ENCODE measurements at places on chromosomes 13 and 19. TPM values are rescaled to one million over a fixed set of nuclear protein-coding genes. Genes with fewer than 3 reads are reported as not detected.

DNA sequence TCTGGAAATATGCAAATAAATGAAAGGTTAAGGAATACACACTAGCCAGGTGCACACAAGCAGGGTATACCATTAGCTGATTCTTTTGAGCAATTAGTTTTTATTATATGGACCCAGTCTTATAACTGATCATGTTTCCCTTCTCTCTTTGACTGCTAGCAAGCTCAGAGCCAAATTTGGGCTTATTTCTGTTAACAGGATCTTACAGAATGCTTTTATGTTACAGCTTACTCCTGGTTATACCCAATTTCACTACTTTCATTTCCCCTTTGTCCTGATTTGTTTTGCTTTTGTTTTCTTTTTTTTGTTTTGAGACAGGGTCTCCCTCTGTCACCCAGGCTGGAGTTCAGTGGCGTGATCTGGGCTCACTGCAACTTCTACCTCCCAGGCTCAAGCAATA lies 12.9 kb upstream of the TPT1 start:
- no peaks in the 10 kb centered on the region for H3K4me1 ChIP-seq
- no peak overlapping the region for H3K4me3 ChIP-seq
- H3K27ac ChIP-seq: no peak overlapping the region
- H3K36me3 ChIP-seq: peaks cover 3% of the 10 kb centered on the region

DNA sequence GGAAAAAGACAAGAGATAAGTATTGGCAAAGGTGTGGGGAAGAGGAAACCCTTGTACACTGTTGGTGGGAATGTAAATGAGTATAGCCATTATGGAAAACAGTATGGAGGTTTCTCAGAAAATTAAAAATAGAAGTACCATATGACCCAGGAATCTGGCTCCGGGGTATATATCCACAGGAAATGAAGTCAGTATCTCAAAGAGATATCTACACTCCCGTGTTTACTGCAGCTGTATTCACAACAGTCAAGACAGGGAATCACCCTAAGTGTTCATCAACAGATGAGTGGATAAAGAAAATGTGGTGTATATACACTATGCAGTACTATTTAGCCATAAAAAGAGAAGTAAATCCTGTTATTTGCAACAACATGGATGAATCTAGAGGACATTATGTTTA lies 13.5 kb downstream of the KCTD12 start:
- no peaks in the 10 kb centered on the region for H3K36me3 ChIP-seq
- no peak overlapping the region for H3K4me3 ChIP-seq
- H3K27ac ChIP-seq: no peak overlapping the region
- no peak for DNase-seq
- no peaks in the 10 kb centered on the region for H3K27me3 ChIP-seq

GRCh38 chr13:30391956-30392680 lies 30.2 kb upstream of the UBE2L5 start:
- no peaks in the 10 kb centered on the region for H3K27me3 ChIP-seq
- H3K4me1 ChIP-seq: peaks cover 26% of the 10 kb centered on the region
- DNase-seq: no peak
- no peak overlapping the region for H3K4me3 ChIP-seq

DNA sequence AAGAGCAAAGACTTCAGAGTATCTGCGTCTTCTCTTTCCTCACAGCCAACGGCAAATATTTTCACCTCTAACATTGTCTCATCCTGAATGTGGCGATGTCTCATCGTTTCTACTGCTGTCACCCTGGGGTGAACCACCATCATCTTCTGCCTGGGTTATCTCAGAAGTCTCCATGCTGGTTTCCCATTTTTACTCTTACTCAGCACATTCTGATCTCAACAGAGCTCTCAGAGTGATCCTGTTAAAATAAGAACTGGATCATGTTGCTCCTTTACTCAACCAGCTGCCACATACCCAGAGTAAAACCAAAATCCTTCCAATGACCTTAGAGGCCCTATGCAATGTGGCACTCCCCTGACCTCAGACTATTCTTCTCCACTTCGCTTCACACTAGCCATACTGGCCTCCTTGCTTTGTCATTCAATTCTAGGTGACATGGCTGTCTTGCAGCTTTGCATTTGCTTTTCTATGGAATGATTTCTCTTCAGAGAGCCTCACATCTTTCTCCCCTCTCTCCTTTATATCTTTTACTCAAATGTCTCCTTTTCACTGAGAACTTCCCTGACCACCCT lies 7.8 kb upstream of the OLFM4 start:
- no peaks in the 10 kb centered on the region for H3K27me3 ChIP-seq
- no peaks in the 10 kb centered on the region for H3K36me3 ChIP-seq
- H3K4me3 ChIP-seq: no peak overlapping the region
- no peaks in the 10 kb centered on the region for H3K4me1 ChIP-seq

- no peaks in the 10 kb centered on the region for H3K27me3 ChIP-seq
- H3K36me3 ChIP-seq: no peaks in the 10 kb centered on the region
- H3K4me1 ChIP-seq: no peaks in the 10 kb centered on the region
- H3K27ac ChIP-seq: no peak overlapping the region
- DNase-seq: no peak
- H3K4me3 ChIP-seq: no peak overlapping the region
These were observed 67.4 kb upstream of the CLDN10 start for GRCh38 chr13:95485045-95485517.

DNA sequence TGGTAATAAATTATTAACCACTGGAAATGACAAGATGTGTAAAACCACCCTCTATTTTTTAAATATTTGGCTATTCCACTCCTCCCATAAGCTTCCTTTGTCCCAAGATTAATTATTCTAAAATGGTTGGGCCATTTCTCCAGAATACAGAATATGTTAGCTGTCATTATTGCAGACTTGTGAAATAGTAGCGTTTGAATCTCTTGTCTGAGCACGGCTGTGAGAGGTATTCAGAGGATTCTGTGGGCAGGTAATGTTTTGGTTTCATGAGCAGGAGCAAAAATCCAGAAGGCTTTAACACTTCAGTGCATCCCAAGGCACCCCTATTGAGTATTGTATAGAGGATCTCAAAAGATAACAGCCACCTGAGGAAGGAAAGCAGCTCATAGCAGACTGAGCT lies 256.0 kb downstream of the UQCRFS1 start:
- no peaks in the 10 kb centered on the region for H3K27me3 ChIP-seq
- H3K36me3 ChIP-seq: no peaks in the 10 kb centered on the region
- H3K27ac ChIP-seq: no peak overlapping the region
- DNase-seq: no peak

- no peaks in the 10 kb centered on the region for H3K36me3 ChIP-seq
- H3K27ac ChIP-seq: no peak overlapping the region
- no peak for DNase-seq
- no peak overlapping the region for H3K4me3 ChIP-seq
- H3K27me3 ChIP-seq: no peaks in the 10 kb centered on the region
These were observed 317.4 kb downstream of the NALCN start for GRCh38 chr13:101098873-101099272.

- H3K36me3 ChIP-seq: no peaks in the 10 kb centered on the region
- no peak for DNase-seq
- H3K4me3 ChIP-seq: no peak overlapping the region
- H3K27ac ChIP-seq: no peak overlapping the region
- no peaks in the 10 kb centered on the region for H3K27me3 ChIP-seq
These were observed 706.7 kb downstream of the SLITRK5 start for GRCh38 chr13:88377852-88378251.

DNA sequence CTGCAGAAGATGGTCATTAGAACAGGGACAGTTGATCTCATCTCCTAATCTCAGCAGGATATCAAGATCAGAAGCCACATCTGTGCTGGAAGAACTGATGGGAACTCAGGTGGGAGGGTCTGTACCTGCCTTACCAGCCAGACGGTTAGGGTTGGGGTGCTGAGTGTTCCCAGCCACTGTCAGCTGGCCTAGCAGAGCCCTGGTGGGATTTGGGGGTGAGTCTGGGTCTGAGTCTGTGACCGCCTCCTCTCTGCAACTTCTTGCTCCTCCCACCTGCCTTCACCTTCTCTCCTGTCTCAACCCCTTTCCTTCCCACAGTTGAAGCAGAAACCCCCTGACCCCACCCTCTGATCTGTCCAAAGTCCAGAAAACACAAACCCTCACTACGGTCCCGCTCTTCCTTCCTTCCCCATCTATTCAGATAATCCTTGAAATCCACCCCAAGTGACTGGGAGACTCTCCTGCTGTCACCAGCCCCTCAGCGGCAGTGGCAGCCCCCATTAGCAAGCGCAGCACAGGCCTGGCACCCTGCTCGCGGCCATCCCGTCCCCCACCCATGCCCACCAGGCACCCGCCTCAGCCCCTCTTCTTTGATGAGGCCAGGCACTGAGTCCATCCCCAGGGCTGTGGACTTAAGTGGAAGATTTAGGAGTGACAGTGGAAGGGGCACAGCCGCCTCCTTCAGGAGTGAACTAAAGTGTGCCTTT lies 91.9 kb upstream of the GPR183 start:
- H3K27ac ChIP-seq: no peak overlapping the region
- no peak overlapping the region for H3K4me3 ChIP-seq
- H3K4me1 ChIP-seq: no peaks in the 10 kb centered on the region
- peaks cover 3% of the 10 kb centered on the region for H3K27me3 ChIP-seq
- DNase-seq: no peak

GRCh38 chr13:37226971-37227370 lies 121.5 kb upstream of the CSNK1A1L start:
- no peak overlapping the region for H3K27ac ChIP-seq
- no peak overlapping the region for H3K4me3 ChIP-seq
- no peaks in the 10 kb centered on the region for H3K36me3 ChIP-seq
- H3K27me3 ChIP-seq: no peaks in the 10 kb centered on the region

DNA sequence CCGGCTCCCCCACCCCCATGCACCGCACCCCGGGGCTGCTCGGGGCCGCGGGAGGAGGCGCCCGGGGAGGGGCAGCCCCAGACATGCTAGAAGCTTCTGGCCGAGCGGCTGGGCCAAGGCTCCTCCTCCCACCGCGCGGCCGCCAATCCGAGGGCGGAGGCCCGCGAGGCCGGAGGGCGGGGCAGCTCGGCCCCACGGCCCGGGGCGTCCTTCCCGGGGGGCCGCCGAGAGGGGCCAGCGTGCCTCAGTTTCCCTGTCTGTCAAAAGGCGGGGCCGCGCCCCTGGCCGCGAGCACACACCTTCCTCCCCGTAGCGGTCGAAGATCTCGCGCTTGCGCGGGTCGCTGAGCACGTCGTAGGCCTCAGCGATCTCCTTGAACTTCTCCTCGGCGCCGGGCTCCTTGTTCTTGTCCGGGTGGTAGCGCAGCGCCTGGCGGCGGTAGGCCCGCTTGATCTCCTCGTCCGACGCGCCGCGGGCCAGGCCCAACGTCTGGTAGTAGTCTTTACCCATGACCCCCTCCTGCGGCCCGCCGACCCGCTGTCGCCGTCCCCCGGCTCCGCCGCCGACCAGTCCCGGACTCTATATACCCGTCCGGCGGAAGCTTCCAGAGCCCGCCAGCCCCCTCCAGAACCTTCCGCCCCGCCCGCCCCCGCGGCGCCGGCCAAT lies at the start of gene DNAJB1:
TSS of gene DNAJB1 (minus strand) at position 558 of the 666 bp plus-strand sequence. CDS start at position 510, 48 bp downstream.
- H3K36me3 ChIP-seq: peaks cover 13% of the 10 kb centered on the region
- H3K27ac ChIP-seq: peak within 1 kb of the TSS; percentile 98
- no peaks in the 10 kb centered on the region for H3K27me3 ChIP-seq
- DNase-seq: peak; percentile 87

CPAMD8 gene
- polyA plus RNA-seq: 0.92 TPM

EXOC3L2 gene
- polyA plus RNA-seq: 1.3 TPM

GGACT gene
- 2.5 TPM for polyA plus RNA-seq

ANKRD27 gene
- polyA plus RNA-seq: 3.4 TPM

Data from liver (tissue), 10 donors.